ENCODE measurements at places on chromosomes 6 and 20.

DNA sequence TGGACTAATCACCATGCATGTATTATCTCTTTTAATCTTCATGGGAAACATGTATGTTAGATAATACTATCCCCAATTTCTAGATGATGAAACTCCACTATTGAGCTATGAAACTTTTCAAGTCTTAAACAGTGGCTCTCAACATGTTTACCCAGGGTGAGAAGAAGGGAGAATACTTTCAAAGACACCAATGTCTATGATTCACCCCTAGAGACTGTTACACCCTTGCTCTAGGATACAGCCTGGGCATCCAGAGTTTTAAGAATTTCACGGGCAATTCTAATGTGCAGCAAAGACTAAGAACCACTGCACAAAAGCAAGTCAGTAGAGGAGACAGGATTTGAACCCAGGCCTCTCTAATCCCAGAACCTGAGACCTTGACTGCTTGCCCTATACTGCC, 47.8 kb downstream of the GFOD1 start:
- DNase-seq = no peak

GRCh38 chr6:33672808-33673207, 38.7 kb downstream of the UQCC2 start:
- no peak for DNase-seq

DNA sequence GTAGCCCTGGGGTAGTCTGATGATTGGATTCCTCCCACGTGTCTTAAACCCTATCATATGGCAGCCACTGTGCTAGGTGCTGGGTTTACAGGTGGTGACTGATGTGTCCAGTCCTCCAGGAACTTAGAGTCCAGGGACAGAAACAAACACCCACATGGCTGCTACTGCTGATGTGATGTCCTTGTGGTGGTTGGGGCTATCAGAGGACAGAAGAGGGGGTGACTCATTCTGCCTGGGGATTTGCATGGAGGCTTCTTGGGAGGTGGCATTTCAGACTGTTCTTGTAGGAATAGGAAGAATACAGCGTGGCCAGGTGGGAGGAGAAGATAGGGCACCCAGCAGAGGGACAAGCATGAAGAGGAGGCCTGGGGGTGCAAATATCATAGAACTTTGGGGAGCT, 9.8 kb downstream of the RAET1G start:
- DNase-seq = no peak

DNA sequence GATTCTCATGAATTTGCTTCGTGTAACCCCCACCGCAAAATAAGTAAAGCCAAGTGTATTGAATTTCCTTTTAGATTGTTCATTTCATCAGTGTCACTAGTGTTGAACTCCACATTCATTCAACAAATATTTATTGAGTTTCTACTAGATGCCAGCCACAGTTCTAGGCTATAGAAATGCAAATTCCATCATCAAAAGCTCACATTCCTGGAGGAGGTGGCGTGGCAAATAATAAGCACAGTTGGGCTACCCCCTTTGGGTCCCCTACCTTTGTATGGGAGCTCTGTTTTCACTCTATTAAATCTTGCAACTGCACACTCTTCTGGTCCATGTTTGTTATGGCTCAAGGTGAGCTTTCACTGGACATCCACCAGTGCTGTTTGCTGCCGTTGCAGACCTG, 12.7 kb upstream of the ME1 start:
- DNase-seq = no peak

DNA sequence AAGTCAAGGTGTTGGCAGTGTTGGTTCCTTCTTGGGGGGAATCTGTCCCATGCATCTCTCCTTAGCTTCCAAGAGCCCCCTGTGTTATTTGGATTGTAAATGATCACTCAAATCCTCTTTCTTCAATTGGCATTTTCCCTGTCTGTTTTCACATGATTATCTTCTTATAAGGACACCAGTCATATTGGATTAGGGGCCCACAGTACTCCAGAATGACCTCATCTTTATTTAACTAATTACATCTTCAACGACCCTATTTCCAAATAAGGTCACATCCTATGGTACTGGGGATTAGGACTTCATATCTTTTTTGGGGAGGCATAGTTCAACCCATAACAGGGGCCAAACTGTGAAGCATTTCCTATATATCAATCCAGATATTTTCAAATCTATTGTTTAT, 57.3 kb downstream of the PTPRA start:
- no peak for DNase-seq

DNA sequence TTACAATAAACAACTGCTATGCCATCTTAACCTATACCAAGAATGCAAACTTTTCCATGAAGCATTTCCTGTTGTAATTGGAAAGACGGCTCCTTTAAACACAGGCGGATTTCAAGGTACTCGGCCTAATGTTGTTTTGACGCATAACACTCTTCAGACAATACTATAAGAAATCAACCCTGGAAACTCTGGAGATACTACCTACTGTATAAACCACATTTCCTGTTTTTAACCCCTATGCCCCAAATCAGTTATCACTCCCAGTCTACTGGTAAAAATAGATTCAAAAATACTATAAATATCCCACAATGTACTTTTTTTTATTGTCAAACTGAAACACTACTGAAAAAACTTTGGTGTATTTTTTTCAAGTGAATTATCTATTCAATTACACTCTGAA, 118.1 kb downstream of the IRF4 start:
- no peak for DNase-seq

DNA sequence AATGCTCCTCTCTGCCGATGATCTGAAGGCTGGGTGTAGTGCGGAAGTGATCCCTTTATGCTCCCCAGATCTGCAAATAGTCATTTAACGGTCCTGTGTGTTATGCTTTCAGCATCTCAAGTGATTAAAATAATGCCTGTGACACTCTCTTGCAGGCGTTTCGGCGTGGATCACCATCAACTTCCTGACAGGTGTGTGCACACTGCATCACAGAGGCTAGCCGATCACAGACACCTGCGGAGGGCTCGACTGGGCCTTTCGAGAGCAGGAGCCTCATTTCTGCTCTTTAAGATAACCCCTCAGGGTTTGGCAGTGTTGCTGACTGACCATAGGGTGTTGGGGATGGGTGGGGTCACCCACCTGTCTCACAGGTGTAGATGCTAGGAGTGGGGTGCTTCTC, 20.0 kb downstream of the ENTPD6 start:
- DNase-seq = no peak

- peak; percentile 79 for DNase-seq
Observed at GRCh38 chr20:47487175-47487917, 14.3 kb upstream of the NCOA3 start.

GRCh38 chr6:111569951-111570350, 35.7 kb downstream of the TRAF3IP2 start:
- no peak for DNase-seq

DNA sequence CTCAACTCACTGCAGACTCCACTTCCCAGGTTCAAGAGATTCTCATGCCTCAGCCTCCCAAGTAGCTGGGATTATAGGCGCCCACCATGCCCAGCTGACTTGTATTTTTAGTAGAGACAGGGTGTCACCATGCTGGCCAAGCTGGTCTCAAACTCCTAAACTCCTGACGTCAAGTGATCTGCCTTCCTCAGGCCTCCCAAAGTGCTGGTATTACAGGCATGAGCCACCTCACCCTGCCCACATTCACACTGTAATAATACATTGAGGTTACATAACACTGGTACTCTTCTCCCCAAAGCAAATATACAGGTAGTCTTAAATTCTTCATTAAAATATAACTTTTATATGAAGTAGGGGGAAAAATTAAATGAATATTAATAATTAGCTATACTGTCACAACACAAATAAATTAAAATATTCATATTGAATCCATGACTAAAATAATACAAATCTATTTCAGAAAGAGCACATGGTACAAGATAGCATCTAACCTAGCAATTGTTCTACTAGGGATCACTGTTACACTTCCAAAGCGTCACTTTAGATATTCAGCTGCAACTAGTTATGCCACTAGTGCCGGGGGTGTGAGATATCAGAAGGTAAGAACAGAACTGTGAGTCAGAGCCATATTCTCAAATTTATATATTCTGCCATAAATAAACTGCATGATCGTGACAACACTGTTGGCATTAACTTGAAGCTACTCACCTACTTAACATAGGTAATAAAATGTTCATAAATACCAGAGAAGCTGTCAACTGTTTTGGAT, 169.1 kb upstream of the SHLD1 start:
- DNase-seq = no peak

- DNase-seq = no peak
Observed at GRCh38 chr6:144566868-144567615, 281.9 kb downstream of the UTRN start.

DNA sequence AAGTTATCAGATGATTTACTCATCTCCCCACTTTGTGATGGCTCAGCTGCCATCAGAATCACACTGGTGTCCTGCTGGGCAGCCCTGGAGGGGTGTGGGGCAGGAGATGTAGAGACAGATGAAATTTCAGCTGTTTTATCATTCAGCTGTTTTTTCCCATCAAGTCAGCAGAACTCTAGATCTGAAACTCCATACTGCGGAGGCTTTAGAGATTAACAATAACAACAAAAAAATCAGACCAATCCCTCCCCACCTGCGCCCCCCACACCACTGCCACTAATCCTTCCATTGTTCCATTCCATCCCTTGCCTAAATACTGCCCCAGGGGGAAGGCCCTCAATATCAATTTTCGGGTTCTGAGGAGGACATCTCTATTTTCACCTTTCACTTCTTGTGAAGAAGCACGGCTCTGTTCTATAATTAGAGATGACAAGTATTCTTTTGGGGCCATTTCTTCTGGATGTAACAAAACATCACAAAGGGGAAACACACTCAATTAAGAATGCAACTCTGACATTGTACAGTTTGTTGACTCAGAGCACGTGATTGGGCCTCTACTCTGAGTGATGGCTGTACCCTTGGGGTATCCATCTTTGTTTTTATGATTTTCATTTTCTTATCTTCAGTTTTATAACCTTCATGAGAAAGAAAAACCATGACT, 396.3 kb downstream of the ZFAND3 start:
- DNase-seq = no peak

GRCh38 chr6:71406865-71407860, 118.6 kb downstream of the OGFRL1 start:
- DNase-seq = no peak

DNA sequence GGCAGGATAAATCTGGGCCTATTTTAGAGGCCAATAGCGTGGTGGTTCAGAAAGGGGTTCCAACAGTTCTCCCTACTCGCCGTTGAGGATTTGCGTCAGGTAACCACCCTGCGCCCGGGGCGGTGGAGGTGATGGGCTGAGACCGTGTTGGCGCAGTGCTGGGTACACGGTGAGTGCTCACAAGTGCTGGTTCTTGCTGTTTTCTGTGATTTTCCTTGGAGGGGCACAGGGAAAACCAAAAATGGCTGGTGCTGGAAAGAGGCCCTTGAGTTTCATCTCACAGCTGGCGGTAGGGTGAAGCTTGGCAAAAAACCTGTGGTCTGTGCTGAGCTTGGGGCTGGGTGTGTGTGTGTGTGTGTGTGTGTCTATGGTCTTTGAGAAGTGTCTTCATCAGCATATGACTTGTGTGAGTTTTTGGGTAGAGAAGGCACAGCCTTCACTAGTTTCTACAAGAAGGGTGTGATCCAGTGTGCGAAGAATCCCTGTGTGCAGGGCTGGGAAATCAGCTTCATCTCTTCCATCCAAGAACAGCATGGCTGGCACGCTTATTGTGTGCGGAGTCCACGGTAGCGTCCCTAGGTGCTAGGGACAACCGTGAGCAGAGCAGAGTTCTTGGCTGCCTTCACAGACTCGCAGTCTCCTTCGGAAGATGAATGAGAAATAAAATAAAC, 35.3 kb upstream of the SCRT2 start:
- DNase-seq = no peak

- DNase-seq = no peak
Observed at GRCh38 chr6:37200085-37200484, 30.1 kb downstream of the PIM1 start.

- no peak for DNase-seq
Observed at GRCh38 chr6:167691533-167692312, 135.0 kb upstream of the AFDN start.

GRCh38 chr6:31092238-31092637, 20.1 kb downstream of the C6orf15 start:
- DNase-seq = no peak

DNA sequence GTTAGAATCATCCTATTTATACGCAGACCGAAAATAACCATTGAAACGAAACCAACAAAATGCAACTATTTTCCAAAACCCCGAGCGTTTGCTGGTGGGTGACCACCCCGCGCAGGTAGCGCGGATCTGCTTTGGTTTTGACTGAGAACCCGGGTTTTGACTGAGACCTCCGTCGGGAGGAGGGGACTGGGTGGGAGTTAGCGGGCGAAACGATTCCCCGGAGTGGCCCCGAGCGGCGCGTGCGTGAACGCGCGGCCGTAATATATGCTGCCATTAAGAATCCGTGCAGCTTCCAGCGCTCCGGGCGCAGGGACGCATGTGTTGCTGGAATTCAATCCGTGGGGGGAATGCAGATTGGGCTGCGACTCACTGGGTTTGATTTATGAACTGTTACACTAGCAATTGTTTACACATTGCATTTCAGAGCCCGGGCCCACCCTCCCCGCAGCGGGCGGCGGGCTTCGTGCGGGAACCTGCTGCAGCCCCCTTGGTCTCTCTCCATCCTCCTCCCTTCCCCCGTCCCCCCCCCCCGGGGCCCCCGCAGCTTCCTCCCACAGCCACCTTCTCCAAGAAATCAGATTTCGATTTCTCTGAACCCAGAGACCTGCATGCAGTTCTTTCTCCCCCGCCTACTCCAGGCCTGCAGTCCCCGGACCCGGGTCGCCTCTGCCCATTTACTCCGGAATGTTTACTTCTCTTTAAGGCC, 9.9 kb downstream of the NRN1 start:
- no peak for DNase-seq

- DNase-seq = no peak
Observed at GRCh38 chr6:143529095-143529494, 17.6 kb upstream of the FUCA2 start.

DNA sequence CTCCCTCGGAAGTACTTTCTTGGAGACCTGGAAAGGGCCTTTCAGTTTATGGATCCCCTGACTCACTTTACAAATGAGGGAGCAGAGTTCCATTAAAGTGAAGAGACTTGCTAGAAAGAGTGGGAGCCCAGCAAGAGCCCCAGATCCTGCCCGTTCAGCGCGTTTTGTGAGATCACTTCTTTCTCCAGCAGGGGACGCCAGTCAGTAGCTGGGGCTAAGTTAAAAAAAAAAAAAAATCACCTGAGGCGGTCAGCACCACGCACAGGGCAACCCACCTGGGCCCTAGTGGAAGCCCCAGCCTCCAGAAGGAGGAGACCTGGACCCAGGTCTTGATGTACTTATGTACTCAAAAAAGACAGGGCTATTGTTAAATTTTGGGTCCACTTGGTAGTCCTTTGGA, 274.5 kb upstream of the RNF24 start:
- no peak for DNase-seq

GRCh38 chr6:25369036-25369432, 89.9 kb downstream of the CARMIL1 start:
- no peak for DNase-seq

- no peak for DNase-seq
Observed at GRCh38 chr6:153099636-153100035, 31.4 kb downstream of the RGS17 start.

DNA sequence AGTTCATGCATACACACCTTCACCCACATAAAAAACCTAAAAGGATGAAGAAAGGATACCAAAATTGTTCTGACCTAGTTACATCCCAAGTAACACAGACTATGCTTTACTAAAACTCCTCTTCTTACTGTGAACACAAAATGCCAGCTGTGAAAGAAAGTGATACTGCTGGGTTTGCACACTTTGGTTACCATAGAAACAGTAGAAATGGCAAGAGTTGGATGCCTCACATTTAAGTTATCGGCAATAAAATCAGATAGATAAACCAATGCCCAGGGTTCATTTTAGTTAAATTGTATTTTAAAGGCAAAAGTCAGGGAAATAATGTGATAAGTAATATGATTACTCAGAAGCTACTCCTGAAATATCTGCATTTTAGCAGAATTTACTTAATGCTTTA, 161.9 kb downstream of the CDK19 start:
- DNase-seq = no peak

GRCh38 chr6:101832371-101832770, 438.9 kb downstream of the GRIK2 start:
- DNase-seq = no peak

Measured in memory B cell (primary cell).